Fibroblast of skin of right biceps (primary cell): ENCODE measurements at places on chromosomes 2 and 18.

DNA sequence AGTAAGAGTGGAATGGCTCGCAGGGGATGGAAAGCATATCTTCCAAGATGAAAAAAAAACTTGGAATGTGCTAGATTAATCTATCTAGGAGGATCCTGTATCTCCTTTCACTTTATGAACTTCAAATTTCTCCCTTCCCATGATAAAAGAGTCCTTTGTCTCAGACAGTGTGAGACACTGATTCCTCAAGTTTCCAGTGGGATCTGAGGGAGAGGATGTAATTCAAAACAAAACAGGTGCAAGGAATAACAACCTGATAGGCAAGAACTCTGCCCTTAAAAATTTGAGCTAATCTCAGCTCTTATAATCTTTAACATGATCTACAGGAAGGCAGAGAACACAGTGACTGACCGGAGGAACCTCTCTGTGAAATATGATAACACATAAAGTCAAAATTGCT, 162.0 kb upstream of the ZFP36L2 start:
- DNase-seq = no peak

- DNase-seq = no peak
Measured at GRCh38 chr2:70994009-70994698, 519 bp downstream of the TEX261 start.

DNA sequence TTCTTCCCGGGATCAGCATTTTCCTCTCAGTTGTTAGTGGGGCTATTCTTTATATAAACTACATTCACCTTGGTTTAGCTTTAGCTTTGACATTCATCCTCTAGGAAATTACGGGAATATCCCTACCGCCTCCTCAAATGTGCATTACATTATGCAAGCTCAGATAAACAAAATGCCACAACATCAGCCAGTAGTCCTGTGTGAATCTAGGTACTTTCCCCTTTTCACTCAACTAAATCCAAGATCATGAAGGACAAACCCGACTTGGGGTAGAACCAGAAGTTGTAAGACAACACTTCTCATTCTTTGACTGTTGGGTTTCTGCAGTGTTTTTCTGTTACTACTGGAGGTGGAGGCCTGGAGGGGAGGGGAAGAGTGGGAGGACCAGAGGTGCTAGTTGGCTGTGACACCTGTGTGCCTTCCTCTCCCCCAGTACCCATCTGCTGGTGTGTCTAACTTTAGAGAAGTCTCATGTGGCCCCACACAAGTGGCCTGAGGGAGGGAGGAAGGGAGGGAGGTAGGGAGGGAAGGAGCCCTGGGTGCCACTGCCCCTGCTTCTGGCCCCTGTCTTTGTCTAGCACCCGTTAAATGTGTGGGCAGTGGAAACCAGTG, 84.8 kb upstream of the BCL2L11 start:
- DNase-seq = no peak

DNA sequence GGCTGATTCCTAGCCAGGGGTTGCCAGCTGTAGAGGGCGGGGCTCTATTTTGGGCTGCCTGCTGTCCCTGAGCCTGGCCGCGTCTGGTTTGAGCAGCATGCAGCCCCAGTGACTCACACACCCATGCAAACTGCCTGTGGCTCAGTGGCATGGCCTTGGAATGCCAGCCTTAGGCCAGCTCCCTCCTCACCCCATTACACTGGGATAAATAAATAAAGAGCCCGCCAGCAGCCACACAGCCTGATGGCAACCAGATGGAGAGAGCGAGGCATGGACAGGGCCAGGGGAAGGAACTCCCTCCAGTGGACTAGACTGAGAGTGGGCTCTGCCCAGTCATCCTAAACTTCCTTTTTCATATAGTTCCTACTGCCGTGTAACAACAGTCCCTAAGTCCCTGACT, 18.3 kb downstream of the NHEJ1 start:
- DNase-seq = peak; percentile 47

- no peak for DNase-seq
Measured at GRCh38 chr2:241194811-241195210, 6.3 kb downstream of the ANO7 start.

- DNase-seq = no peak
Measured at GRCh38 chr2:25926984-25927756, 48.9 kb upstream of the ASXL2 start.

DNA sequence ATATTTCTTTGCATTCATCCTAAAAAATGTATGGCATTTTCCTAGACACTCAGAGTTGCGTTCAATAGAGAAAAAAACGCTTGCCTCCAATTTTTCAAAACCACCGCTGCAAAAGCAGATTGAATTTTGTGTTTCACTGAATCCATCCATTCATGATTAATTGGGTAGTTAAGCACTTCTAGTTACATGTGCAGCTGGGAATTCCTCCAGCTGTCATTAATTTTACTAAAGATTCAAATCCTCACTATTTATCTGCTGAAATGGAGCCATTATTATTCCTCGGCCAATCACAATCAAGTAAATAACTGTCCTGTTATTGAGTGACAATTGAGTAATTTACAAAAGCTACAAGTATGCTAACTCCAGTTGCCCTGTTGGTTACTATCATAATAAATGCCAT, 75.8 kb upstream of the ARL5A start:
- no peak for DNase-seq

DNA sequence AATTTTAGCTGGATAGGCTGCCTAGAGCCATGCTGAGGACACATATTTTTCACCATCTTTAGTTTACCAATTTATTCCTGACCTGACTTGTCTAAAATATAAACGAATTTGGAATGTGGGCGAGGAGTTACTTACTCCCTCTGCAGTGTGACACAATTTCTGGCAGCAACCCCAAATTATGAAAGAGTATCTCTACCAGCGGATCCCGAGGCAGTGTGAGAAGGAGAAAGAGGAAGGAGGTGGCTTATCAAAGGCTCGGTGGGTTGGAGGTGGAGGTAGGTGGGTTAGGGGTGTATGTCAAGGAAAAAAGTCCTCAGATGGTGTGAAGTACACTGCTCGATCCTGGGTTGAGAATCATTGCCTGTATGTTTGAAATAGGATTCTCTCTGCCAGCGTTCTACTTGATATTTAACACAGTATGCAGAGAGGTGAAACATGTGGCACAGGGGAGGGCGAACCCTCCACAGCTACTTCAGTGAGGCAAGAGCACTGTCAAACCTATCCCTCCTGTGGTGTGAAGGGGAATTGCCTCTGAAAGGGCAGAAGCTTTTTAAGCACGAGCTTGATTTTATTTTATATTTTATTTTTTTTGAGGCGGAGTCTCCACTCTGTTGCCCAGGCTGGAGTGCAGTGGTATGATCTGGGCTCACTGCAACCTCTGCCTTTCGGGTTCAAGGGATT, 76.0 kb downstream of the RFTN2 start:
- peak; percentile 10 for DNase-seq

- peak; percentile 68 for DNase-seq
Measured at GRCh38 chr2:182504903-182505302, 78.1 kb upstream of the PDE1A start.

GRCh38 chr2:32811696-32812095, 135.1 kb upstream of the LTBP1 start:
- DNase-seq = no peak

- no peak for DNase-seq
Measured at GRCh38 chr2:165508927-165509326, 39.4 kb downstream of the CSRNP3 start.

GRCh38 chr2:11872247-11872947, 126.0 kb downstream of the LPIN1 start:
- no peak for DNase-seq

GRCh38 chr2:65749545-65749944, 317.1 kb upstream of the SPRED2 start:
- DNase-seq = peak; percentile 35

- no peak for DNase-seq
Measured at GRCh38 chr2:147884830-147885229, 40.0 kb downstream of the ACVR2A start.

DNA sequence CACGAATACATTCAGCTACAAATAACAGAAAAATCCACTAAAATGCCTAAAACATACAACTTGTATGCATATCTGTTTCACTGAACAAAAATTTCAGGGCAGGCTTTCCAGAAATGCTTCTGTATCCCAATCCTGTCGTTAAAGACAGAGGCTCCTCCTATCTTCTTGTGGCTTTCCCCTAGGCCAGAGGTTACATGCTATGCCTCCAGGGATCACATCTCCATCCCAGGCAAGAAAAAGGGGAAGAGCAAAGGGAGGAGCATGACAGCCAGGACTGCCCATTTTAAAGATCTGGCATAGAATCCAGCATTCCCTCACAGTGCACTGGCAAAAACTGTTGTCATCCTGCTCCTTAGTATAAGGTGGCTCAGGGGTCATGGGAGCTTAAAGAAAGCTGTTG, 268.7 kb upstream of the SETBP1 start:
- peak; percentile 11 for DNase-seq

DNA sequence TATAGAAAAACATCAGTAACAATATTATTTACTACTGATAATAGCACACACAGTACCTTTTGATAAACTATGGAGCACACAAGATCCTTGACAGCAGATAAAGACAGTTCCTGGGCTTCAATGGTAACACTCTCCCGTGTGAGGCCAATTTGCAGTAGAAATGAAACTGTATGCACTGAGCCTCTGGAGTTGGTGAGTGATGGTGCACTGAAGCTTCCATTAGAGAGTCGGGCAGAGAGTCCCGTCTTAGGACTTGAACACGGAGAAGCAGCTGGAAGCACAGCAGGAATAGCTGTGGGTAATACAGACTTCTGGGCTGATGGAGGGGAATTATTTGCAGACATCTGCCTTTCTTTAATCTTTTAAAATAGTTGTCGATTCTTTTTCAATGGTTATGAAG, 8.5 kb downstream of the PRKD3 start:
- no peak for DNase-seq

DNA sequence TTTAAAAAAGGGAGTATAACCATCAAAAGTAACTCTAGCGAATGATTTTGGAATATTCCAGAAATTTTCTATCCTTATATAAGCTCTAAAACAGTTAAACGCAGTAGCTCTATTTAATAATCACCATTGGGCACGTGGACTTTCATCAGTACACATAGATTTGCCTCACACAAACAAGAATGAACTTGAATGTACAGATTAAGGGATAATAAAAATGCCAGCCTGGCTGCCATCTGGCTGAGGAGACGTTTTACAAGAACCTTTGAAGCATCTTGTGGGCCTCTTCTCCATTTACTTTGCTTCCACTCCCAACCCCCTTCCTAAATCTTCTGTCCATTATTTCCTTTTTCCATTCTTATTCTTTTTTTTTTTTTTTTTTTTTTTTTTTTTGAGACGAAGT, 47.2 kb downstream of the AGAP1 start:
- DNase-seq = no peak

GRCh38 chr2:236352761-236353593, 88.8 kb upstream of the ASB18 start:
- DNase-seq = peak; percentile 31

DNA sequence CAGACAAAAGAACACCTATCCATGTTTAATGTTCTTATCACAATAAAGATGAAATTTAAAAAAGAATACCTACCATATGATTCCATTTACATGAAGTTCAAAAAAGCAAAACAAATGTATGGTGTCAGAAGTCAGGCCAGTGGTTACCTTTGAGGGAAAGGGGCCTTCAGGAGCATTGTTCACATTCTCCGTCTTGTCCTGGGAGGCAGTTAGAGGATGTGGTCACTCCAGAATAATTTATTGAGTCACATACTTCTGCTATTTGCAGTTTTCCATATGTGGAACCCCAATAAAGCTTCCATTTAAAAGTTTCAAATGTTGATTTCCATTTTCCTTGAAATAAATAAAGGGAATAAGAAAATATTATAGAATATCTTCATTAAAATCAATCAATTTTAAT, 41.6 kb upstream of the POU3F3 start:
- peak; percentile 47 for DNase-seq

GRCh38 chr2:207884127-207884526, 114.4 kb upstream of the FZD5 start:
- no peak for DNase-seq

GRCh38 chr2:10223471-10223870, 79.2 kb upstream of the HPCAL1 start:
- no peak for DNase-seq

- DNase-seq = no peak
Measured at GRCh38 chr2:75210409-75210808, 11.1 kb upstream of the TACR1 start.

GRCh38 chr2:231927566-231927890, 1.3 kb upstream of the NPPC start:
- DNase-seq = no peak

- peak; percentile 49 for DNase-seq
Measured at GRCh38 chr2:121804340-121804739, 48.9 kb downstream of the TSN start.

GRCh38 chr2:30731706-30732105, 75.5 kb downstream of the CAPN13 start:
- DNase-seq = no peak

- DNase-seq = no peak
Measured at GRCh38 chr18:49096021-49096420, 145.3 kb upstream of the SMAD7 start.

- DNase-seq = no peak
Measured at GRCh38 chr2:24107336-24107735, 15.8 kb downstream of the PFN4 start.

DNA sequence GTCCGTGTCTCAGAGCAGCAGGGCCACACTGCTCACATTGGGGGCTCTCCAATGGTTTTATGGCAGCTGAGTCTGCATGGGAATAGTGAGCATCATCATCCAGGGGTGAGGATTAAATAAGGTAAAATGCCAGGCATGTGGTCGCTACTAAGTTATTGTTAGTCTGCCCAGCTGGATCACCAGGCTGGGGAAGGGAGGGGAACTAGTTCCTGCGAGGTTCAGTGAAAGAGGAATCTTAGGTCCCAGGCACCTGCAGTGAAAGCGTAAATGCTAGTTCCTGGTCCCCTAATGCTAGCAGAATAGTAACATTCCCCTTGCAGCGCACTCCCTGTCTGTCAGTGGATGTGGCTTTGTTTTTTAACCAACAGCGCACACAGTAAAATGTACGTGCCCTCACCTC, 60.1 kb downstream of the ARHGEF4 start:
- DNase-seq = no peak

DNA sequence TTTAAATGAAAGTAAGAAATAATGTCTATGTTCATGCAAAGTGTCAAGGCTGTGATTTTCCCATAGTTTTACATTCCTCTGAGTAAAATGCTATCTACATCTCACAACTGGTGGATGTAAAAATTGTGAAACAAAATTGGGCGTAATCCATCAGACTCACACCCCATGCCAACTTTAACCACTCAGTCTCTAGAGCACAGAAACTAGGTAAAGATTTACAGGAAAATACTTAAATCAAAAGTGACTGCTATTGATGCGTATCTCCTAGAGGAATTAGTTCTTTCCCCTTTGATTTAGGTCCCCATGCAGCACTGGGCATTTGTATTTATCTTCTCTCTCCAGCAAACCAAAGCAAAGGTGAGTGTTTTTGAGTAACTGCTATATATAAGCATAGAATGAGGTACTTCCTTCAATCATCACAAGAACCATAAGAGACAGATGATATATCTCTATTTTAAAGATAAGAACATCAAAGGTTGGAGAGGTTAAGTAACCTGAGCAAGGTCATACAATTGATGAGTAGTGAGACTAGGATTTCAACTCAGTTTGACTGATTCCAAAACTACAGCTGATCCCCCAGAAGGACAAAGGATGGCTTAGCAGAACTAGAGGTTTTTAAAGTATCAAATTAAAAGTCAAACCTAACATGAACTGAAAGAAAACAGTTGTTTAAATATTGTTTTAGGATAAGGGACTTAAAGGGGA, 594.0 kb upstream of the ACVR2A start:
- no peak for DNase-seq

GRCh38 chr2:171610824-171611223, 76.4 kb upstream of the DYNC1I2 start:
- DNase-seq = no peak
